Activated CD4-positive, CD25-positive, alpha-beta regulatory T cell treated with anti-CD3 and anti-CD28 coated beads, Interleukin-2, amount 50 U/mL, for 16 hours (primary cell): ENCODE measurements at places on chromosomes 1 and 21.

GRCh38 chr1:227576189-227576588 is 12.8 kb downstream of the ZNF678 start:
- DNase-seq: no peak

DNA sequence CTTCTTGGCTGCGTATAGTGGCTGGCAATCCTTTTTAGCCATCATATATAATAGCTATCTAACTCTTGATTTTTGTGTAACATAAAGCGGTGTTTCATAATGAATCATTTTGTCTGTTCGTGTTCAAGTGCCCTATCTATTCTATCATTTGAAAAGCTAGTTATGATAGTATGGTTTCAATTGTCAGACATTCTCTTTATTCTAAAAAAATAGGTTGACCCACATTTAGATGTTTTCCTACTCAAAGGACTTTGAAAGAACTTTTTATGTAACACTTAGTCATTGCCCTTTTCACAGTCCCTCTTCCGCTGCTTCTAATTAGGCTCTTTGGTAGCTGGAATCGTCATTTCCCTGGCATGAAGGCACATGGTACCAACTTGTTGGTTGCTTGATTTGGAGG is 272.2 kb upstream of the B3GALT2 start:
- peak; percentile 4 for DNase-seq

- DNase-seq: no peak
Observed at GRCh38 chr21:44379515-44379848, 26.1 kb downstream of the TRPM2 start.

DNA sequence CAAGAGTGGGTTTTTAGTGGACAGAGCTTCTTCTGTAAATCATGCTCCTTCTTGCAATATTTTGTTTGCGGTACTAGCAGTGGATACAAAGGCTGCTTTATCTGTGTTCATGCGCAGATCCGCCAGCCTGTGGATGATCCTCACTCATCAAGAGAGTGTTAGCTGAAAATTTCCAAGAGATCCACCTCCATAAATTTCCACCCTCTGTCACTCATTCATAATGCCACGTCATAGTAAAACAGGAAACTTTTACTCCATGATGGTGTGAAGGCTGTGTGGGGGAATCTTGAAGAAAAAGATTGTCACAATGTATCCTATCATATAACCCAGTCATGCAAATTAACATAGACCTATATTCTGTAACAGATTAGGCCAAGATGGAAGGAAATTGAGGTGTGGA is 4.4 kb upstream of the MAPKAPK2 start:
- no peak for DNase-seq

- DNase-seq: no peak
Observed at GRCh38 chr1:236809148-236809547, 14.1 kb downstream of the MTR start.

DNA sequence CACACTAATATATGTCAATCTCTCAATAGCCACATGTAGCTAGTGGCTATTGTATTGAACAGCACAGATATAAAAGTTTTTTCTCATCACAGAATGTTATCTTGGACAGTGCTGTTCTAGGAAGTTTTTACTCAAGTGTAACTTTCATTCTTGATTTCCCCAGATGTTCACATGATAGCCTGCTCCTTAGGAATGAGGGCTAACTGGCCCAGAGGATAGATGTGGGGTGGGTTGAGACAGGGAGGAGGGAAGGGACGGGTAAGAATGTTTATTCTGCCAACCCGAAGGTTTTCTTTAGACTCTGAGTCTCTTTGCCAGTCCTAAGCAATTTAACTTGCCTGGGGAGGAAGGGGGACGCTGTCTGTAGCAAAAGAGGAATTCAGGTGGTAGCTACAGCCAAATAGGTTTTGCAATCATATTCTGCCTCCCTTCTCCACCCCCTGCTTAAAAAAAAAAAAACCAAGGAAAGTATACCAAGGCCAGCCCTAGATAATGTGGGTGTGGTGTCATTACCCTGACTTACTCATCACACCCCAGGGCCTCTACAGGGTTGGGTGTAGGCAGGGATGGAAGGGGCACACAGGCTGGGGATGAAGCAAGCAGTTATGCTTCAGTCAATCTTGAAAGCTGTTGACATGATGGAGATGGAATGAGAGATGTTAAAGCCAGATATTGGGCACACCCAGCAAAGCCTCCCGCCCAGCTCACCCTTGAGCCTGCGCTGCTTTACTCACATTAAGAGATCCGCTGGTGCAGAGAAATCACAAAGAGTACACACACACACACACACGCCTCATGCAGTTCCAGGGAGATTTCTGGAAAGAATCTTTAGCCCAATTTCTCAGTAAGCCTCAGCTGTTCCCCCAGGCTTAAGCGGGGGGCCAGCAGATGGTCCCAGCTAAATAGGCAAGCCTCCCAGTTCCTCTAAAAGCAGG is 59.9 kb downstream of the PLXNA2 start:
- DNase-seq: no peak

DNA sequence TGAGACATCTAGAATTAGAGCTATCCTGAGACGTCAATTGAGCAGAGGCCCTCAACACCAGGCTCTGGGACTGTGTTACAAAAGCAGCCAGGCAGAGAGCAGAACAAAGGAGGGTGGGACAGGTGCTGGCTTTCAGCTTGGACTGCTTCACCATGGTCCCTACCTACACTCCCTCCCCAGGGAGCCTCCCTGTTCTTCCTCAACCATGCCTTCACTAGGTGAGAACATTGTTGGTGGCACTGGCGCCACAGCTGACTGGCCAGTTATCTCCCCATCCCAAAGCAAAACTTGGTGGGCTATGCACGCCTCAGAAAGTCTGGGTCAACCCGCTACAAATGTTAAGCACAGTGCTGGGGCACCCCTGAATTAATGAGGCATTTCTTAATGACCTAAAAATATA is 87.8 kb downstream of the NMNAT2 start:
- DNase-seq: no peak

- no peak for DNase-seq
Observed at GRCh38 chr1:219177363-219177762, 3.7 kb downstream of the LYPLAL1 start.

GRCh38 chr21:41768437-41769042 is 1.7 kb upstream of the RIPK4 start:
- DNase-seq: no peak
